SJSA1 (cell line): ENCODE measurements at places on chromosomes 12 and 14.
A peak's percentile ranks its signal among the peaks of the same experiment; 100 is the strongest.

GRCh38 chr14:23172574-23172973 is 10.9 kb downstream of the SLC7A8 start:
- DNase-seq = no peak

DNA sequence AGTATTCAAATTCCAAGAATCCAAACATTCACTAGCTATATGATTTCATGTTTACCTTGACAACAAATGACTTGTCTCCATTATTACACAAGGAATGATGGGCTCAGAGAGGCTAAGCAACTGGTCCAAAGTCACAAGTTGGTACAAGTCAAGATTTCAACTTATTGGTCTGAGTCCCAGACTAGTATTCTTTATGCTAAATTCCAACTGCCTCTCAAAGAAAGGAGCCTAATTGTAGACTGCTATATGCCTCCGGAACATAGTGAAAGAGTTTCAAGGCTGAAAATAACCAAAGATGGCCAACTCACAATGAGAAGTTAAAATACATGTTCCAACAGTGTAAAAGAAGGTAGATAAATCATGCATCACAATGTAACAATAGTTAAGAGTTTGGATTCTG is 7.5 kb downstream of the BTG1 start:
- no peak for DNase-seq

- no peak for DNase-seq
Measured at GRCh38 chr12:31406345-31406744, 80.4 kb upstream of the SINHCAF start.

GRCh38 chr12:93636708-93637107 is 40.5 kb upstream of the CRADD start:
- DNase-seq = no peak

DNA sequence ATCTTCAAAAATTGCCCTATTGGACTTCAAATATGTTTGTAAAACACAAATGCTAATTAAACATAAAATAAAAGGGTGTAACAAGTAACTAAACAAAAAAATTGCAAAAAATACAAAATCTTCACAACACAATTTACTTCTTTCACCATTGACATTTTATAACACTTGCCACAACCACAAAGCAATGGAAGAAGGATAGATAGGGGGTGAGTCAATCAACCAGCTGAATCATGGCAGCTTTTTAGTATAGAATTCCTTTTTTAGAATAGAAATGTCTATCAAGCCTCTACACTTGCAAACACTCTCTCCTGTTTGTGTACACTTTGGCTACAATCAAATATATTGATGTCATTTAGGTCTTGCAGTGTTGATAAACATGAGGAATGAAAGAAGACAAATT is 232.7 kb downstream of the SLC16A7 start:
- no peak for DNase-seq

DNA sequence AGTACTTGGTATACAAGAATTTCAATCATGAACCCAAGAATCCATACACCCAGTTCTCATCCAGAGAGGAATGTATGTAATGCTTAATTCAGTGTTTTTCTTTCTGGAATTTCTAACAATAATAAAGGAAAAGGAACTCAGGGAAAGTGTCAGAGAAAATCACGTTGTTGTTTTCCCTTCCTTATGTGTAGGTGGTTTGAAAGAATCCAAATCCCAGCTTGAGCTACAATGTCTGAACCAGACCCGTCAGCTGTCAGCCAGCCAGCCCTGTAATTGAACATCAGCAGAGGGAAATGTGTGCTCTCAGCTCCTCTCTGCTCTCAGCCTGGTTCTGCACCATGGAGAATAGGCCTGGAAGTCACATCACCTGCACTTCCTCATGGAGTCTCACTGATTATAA is 126.5 kb downstream of the TMEM30B start:
- peak; percentile 42 for DNase-seq

- DNase-seq = no peak
Measured at GRCh38 chr14:63212776-63213500, 8.7 kb downstream of the RHOJ start.

DNA sequence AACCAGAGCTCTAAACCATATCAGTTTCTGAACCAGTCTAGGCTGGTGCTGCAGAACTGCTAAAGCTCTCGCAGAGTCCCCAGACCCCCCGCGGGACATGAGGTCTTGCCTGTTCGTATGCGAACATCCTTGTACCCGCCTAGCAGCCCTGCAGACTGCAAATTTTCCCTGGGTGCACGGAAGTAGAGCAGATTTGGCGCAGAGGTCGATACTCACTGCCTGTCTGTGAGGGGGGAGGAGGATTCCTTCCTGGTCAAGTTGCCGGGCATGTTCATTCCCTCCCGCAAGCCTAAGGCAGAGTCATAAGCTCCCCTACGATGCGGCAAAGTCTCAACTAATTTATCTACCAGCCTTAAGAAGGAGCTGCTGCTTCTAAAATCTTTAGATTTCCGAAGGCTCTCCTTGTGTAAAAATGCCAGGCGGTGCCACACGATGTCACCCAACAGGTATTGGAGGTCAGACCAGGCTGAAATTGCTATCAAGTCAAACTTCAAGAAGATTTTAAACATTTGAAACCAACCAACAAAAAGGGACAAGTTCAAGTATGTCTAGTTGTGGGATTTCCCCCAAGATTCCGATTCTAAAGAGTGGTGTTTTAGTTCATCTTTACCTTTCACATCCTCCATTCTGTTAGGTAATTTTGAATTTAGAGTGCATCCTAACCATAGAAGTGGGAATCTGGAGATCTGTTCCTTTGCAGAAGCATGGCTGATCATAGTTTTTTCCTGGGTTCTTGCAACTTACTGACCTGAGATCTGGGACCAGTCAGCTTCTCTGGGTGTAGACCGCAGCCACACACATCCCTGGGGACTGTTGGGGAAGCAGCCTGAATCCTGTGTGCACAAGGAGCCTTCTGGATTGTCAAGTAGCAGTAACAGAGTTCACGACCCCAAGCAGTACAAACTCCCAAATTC is 1.6 kb upstream of the PAX9 start:
- DNase-seq = no peak

- peak; percentile 52 for DNase-seq
Measured at GRCh38 chr14:50350975-50351374, 38.9 kb downstream of the DMAC2L start.

GRCh38 chr14:50031602-50032313 is 84.6 kb downstream of the VCPKMT start:
- no peak for DNase-seq

- no peak for DNase-seq
Measured at GRCh38 chr12:1639538-1639937, 10.5 kb downstream of the WNT5B start.

DNA sequence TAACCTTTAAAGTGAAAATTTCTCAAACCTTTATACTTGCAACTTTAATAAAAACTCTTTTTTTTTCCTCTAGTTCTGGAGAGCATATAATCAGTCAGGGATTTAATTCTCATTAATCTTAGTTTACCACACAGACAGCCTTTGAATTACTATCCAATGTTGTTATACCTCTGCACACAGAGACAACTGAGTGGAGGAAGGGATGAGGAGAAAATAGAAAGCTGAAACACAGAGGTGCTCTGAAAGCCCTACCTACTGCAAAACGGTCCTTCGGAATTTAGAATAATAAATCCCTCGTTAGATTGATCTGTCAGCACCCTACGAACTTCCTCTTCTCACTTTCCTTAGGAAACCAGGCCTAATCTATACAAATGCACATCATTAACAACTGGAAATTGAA is 122.1 kb downstream of the STXBP6 start:
- no peak for DNase-seq

- no peak for DNase-seq
Measured at GRCh38 chr12:22332202-22332601, 2.3 kb downstream of the ST8SIA1 start.

DNA sequence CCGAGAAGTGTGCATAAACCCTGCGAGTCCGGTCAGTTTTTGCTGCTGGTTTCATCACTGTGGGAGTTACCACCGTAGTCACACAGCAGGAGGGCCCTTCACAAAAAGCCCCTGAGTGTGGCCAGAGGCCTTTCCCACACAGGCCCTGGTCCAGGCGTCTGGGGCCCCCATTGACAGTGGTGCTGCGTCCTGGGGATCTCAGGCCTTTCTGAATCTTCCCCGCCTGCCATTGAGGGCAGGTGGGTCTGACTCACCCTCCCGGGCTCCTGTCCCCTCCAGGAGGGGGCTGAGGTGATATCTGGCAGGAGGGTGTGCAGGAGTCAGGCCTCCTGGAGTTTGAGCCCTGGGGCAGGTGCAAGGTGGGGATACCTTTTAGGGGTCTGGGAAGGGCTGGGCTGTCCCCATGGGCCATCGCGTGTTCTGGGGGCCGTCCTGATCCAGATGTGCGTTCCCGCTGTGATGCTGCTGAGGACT is 358.5 kb downstream of the TMEM121 start:
- DNase-seq = no peak

DNA sequence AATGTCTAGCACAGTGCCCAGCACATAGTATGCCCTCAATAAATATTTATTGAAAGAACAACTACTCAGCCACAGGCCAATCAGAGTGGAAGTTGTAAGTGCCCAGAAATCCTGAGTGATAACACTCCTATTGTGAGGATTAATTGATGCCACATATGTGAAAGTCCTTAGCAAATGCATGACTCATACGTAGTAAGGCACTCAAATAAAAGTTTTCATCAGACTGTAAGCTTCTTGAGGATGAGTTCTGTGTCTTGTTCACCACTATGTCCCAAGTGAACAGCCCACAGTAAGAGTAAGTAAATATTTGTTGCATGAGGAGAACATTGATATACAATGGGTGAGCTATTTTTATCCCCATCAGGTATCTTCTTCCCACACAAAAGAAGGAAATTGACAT is 24.7 kb upstream of the ANO6 start:
- DNase-seq = no peak

GRCh38 chr12:83320350-83320749 is 633.6 kb downstream of the TMTC2 start:
- no peak for DNase-seq

DNA sequence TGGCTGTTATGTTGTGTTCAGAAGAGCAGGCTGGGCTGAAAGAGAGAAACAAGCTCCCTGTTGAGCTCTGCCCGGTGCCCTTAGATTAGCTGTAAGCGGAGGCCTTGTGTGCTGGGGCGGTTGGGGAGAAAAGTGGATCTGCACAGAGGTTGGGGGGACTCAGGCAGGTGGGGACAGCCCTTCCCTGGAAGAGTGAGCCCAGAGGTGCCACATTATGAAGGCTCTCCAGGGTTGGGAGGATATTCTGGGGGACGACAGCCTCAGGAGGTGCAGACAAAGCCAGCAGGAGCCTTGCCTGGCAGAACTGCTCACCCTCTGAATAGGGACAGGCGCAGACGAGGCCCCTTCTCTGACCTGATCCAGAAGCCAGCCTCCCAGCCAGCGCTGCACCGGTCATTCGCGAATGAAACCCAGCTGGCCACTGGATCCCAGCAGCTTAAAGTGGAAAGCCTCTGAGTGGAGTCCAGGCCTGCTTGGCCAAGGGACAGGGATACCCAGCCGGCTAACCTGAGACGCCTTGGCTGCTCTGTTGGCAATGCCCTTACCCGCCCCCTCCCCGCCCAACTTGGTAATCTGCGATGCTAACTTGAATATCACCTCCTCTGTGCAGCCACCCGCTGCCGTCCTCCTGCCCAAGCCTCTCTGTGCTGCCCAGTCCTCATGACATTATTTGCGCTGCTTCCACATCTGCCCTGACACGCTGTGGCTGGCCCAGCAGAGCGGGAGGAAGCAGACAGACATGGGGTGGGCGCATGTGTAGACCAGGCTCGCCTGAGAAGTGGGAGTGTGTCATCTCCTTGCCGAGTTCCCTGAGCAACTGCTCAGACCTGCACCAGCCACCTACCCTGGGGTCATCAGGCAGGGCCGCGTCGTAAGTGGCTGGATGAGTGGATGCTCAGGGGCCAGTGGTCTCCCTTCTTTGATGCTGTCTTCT is 5.6 kb downstream of the HIP1R start:
- DNase-seq = peak; percentile 65

DNA sequence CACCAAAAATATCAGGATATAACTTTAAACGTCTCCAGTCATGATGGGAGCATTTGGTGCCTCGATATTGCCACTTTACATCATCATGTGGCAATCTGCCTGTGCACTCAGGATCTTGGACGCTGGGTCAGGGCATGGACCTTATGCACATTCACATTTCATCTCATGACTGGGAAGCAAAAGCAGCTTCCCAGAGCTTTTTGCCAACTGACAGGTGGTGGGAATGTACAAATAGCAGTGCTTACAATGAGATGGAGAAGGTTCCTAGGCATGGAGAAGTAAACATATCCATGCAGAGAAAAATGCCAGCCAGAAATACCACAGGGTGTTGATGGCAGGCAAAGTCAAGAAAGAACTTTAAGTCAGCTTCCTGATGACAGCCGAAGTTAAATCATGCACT is 30.3 kb downstream of the EFCAB11 start:
- DNase-seq = no peak

GRCh38 chr12:51210690-51211395 is 7.0 kb downstream of the POU6F1 start:
- DNase-seq = no peak

DNA sequence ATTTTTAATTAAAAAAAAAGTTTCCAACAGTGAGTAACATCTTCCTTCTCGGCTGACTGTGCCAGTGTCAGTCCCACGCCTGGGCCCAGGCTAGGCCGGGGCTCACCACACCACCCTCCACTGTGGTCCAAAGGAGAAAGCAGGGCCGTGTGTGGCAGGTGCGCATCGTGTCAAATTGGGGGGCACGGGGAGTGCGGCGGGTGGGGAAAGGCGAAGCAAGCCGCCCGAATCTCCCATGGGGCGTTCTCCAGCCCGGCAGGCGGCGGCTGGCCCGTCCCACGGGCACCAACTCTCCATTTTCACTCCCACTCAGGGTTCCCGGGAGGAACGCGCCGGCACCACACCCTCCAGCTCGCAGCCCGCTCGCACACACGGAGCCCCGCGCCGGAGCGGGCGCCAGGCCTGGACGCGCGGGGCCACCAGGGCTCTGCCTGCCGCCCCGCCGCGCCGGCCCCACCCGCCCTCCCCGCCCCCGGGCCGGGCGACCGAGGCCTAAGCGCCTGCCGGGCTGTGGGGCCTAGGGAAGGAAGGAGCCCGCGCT is 604 bp downstream of the EEA1 start:
- peak; percentile 43 for DNase-seq

DNA sequence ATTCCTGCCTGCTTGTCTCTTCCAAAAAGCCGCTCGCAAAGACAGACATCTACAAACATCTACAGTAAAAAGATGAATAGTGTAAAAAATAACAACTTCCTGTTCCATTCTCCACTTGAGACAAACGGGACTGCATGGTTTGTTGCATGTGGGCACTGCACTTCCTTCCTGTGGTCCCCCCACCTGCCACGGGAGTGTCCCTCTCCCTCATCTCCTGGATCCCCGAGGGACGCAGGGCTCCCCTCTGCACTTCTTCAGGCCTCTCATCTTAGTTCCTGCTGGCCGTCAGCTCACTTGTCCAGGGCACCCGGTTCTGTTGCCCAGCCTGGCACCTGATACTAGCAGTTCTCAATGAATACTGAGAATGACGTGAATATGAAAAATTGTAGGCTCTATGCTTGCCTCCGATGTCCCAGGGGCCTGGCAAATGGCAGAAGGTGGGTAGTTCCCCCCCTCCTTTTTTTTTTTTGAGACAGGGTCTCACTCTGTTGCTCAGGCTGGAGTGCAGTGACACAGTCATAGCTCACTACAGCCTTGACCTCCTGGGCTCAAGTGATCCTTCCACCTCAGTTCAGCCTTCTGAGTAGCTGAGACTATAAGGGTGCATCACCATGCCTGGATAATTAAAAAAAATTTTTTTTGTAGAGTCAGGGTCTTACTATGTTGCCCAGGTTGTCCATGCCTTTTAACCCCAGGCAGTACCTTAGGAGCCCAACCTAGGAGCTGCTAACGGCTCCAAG is 3.5 kb upstream of the KLC1 start:
- DNase-seq = no peak
